ENCODE measurements at places on chromosomes 7 and 10. TPM values are rescaled to one million over a fixed set of nuclear protein-coding genes. Genes with fewer than 3 reads are reported as not detected.

The MMP21 gene
- 0.46 TPM for total RNA-seq

The HMX2 gene
- not detected for total RNA-seq

The SPDYE5 gene
- not detected for total RNA-seq

The AGBL3 gene
- total RNA-seq, result 3.6 TPM

The PRPS1L1 gene
- not detected for total RNA-seq

The ADAM12 gene
- 1.3 TPM for total RNA-seq

The WNT2 gene
- total RNA-seq, result 24.3 TPM

The CALCR gene
- 0.12 TPM for total RNA-seq

The PLEKHS1 gene
- 11.6 TPM for total RNA-seq

DNA sequence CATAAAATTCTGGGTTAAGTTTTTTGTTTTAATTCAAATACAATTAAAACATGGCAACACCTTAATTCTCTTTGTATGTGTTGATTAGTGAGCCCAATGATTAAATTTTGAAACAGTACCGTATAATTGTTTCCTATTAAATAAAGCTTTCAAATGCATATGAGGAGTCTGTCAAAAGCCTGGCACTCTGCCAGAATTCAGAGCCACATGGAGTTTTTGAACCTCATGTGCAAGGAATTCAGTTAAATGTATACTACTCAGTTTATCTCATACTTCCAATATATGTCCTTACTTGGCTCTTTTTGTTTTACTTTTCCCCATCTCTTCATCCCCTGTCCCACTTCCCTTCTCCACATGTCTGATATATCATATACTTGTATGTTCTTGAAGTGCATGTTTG lies 165.6 kb upstream of the FAM3C start:
- no peaks in the 10 kb centered on the region for H3K36me3 ChIP-seq
- H3K27ac ChIP-seq, result no peak overlapping the region
- H3K4me1 ChIP-seq, result no peaks in the 10 kb centered on the region
- no peak overlapping the region for H3K4me3 ChIP-seq

- DNase-seq, result no peak
- H3K27ac ChIP-seq, result no peak overlapping the region
- peaks cover 84% of the 10 kb centered on the region for H3K27me3 ChIP-seq
- H3K4me3 ChIP-seq, result no peak overlapping the region
- H3K4me1 ChIP-seq, result no peaks in the 10 kb centered on the region
Observed at GRCh38 chr10:99548041-99548530, 15.3 kb downstream of the NKX2-3 start.

GRCh38 chr10:92846854-92847201 lies 1.5 kb upstream of the EXOC6 start:
- no peak for DNase-seq
- no peaks in the 10 kb centered on the region for H3K27me3 ChIP-seq
- H3K4me1 ChIP-seq, result peaks cover 3% of the 10 kb centered on the region
- no peaks in the 10 kb centered on the region for H3K36me3 ChIP-seq
- no peak overlapping the region for H3K4me3 ChIP-seq
- H3K27ac ChIP-seq, result no peak overlapping the region

DNA sequence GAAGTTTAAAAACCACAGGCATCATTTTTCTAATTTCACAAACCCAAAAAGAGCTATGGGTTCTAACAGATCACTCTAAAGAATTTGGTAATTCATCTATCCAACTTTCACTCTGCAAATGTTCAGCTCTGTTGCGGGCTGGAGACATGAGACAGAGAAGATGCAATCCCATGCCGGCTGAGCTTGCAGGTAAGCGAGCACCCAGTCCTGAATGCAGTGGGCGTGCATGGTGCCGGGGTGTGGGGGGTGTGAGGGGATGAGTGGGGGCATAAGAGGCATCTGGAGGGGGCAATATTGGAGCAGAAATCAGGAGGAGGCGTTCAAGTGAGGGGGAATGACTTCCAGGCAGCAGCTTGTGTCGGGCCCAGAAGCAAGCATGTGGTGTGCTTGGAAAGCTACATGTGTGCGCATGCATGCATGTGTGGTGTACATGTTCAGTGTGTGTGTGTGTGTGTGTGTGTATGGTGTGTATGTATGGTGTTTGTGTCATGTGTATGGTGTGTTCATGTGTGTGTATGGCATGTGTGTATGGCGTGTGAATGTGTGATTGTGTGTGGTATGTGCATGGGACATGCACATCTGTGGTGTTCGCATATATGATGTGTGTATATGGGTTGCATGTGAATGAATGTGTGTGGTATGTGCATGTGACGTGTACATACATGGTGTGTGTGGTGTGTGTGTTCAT lies 172.9 kb downstream of the PRKCQ start:
- H3K4me3 ChIP-seq, result no peak overlapping the region
- DNase-seq, result no peak
- H3K27ac ChIP-seq, result no peak overlapping the region
- H3K36me3 ChIP-seq, result no peaks in the 10 kb centered on the region

- H3K27ac ChIP-seq, result peak overlapping the region; percentile 88
- H3K27me3 ChIP-seq, result no peaks in the 10 kb centered on the region
- H3K4me1 ChIP-seq, result no peaks in the 10 kb centered on the region
- peak overlapping the region; percentile 65 for H3K4me3 ChIP-seq
Observed at GRCh38 chr7:141737118-141737835, 881 bp upstream of the SSBP1 start.

DNA sequence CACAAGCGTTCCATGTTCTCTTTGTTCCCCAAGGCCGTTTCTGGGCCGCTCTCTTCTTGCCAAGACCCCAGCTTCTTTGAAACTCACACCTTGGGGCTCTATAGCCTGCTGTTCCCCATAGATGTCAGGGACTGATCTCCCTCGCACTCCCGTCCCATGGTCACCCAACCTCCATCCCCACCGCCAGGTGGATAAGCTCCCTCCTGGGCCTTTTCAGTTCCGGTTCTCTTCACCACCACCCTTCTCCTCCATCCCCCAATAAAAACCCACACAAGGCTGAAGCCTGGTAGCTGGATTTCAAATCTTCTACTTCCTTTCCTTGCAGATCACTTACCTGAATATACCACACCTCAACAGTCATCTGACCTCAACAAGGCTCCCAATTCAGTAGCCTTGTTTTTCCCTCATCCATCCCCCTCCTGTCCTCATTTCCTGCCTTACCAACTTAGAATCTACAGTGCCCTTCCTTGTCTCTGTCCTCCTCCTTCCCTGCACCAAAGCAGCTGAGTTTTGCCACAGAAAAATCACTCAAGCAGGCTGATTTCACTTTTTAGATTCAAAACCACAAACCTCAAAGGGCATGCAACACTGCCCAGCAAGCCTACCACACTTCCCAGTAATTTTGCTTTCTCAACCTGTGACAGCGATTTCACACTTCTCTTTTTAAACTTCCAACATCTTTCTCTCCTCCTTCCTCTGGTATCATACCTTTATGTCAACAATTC lies 7.7 kb downstream of the SLC37A3 start:
- no peaks in the 10 kb centered on the region for H3K27me3 ChIP-seq
- H3K27ac ChIP-seq, result no peak overlapping the region
- H3K4me3 ChIP-seq, result no peak overlapping the region
- no peak for DNase-seq

DNA sequence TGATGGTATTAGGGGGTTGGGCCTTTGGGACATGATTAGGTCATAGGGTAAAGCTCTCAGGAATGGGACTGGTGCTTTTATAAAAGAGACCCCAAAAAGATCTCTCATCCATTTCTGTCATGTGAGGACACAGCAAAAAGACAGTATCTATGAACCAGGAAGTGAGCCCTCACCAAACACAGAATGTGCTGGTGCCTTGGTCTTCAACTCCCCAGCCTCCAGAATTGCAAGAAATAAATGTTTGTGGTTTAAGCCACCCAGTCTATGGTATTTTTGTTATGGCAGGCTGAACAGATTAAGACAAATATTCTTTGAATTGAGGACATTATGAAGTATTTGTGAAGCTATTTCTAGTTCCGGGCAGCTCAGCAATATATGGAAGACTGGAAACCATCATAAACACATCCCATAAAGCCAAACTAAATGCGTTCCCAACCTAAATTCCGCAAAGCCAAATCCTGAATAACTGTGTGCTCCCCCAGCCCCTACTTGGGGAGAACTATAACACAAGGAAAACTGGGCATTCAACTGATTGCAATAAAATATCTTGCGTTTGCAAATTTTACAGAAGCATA lies 153.7 kb downstream of the GALNT17 start:
- DNase-seq, result no peak
- H3K4me3 ChIP-seq, result no peak overlapping the region
- H3K36me3 ChIP-seq, result no peaks in the 10 kb centered on the region
- H3K27me3 ChIP-seq, result no peaks in the 10 kb centered on the region
- no peak overlapping the region for H3K27ac ChIP-seq

- peak; percentile 82 for DNase-seq
- H3K4me3 ChIP-seq, result no peak overlapping the region
- peaks cover 20% of the 10 kb centered on the region for H3K4me1 ChIP-seq
- H3K36me3 ChIP-seq, result no peaks in the 10 kb centered on the region
- H3K27ac ChIP-seq, result peak overlapping the region; percentile 71
- no peaks in the 10 kb centered on the region for H3K27me3 ChIP-seq
Observed at GRCh38 chr7:150962553-150963399, 15.3 kb downstream of the KCNH2 start.

DNA sequence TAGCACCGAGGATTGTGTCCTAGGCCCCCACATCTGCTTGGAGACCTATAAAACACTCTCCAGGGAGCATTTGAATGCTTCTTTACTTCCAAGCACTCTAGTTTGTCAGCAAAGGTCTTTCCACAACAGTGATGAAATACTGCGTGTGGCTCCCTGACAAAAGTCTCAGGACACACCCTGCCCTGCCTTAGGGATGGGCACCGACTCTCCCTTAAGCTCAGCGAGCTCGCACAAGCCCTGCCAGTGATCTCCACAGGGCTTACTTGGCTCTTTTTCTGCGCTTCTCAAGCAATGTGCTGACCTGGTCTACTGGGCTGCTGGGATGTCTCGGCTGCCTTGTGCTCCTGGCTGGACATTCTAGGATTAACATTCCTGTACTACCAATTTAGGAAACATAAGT lies 84.3 kb upstream of the MPP7 start:
- H3K4me3 ChIP-seq, result no peak overlapping the region
- no peaks in the 10 kb centered on the region for H3K27me3 ChIP-seq
- no peak for DNase-seq

DNA sequence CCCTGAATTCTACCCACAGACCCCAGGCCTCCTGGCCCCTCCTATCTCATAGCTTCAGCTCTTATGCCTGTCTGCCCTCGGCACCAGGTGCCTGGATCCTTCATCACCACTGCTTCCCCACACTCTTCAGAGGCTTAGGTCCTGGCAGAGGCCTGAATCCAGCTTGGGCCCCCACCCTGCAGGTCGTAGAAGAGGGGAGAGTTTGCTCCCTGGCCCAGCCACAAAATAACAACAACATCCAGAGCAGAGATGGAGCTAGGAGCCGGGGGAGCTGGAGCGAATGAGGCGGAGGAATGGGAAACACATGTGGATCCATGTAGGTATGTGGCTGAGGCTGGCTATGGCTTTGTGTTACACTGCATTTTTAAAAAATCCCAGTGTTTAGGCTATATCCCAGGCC lies 7.8 kb upstream of the OPN4 start:
- DNase-seq, result no peak
- no peak overlapping the region for H3K27ac ChIP-seq
- no peak overlapping the region for H3K4me3 ChIP-seq
- no peaks in the 10 kb centered on the region for H3K4me1 ChIP-seq

GRCh38 chr7:141295367-141295895 lies 221.6 kb downstream of the TMEM178B start:
- no peaks in the 10 kb centered on the region for H3K36me3 ChIP-seq
- H3K4me3 ChIP-seq, result no peak overlapping the region
- H3K4me1 ChIP-seq, result no peaks in the 10 kb centered on the region
- H3K27ac ChIP-seq, result no peak overlapping the region
- H3K27me3 ChIP-seq, result no peaks in the 10 kb centered on the region

DNA sequence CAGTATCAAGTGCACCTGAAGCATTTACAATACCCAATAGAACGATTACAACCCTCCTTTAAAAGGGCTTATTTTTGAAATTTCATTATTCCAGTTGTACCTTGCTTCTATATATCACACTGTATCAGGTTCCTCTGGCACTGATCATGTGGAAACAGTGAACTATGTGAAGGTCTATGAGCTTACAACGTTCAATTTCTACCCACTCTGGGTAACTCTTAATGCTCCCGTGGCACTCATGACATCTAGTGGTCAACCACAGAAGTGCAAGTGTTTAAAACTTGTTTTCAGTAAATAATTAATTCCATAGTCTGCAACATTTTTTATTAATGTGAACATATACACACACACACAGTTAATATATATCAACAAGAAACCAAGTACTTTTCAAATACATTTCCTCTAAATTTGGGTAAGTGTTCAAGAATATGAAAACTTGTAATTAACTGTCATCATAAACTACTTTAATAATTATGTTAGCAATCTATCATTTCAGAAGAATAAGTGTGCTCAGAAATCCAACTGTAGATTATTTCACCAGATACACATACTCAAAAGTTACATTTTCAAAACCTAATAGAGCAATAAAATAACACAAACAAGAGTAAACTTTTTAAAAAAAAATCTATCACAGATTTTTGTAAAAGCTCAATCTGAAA lies 61.0 kb downstream of the MPP7 start:
- H3K4me3 ChIP-seq, result no peak overlapping the region
- H3K4me1 ChIP-seq, result peaks cover 3% of the 10 kb centered on the region
- H3K27me3 ChIP-seq, result no peaks in the 10 kb centered on the region

- peak; percentile 65 for DNase-seq
- H3K4me1 ChIP-seq, result peaks cover 19% of the 10 kb centered on the region
- H3K27me3 ChIP-seq, result no peaks in the 10 kb centered on the region
Observed at GRCh38 chr7:13849163-13849892, 140.1 kb downstream of the ETV1 start.

Data from lung (tissue), 17 donors.